GF-D8 (cell line): ENCODE measurements at places on chromosomes 3 and 15.

DNA sequence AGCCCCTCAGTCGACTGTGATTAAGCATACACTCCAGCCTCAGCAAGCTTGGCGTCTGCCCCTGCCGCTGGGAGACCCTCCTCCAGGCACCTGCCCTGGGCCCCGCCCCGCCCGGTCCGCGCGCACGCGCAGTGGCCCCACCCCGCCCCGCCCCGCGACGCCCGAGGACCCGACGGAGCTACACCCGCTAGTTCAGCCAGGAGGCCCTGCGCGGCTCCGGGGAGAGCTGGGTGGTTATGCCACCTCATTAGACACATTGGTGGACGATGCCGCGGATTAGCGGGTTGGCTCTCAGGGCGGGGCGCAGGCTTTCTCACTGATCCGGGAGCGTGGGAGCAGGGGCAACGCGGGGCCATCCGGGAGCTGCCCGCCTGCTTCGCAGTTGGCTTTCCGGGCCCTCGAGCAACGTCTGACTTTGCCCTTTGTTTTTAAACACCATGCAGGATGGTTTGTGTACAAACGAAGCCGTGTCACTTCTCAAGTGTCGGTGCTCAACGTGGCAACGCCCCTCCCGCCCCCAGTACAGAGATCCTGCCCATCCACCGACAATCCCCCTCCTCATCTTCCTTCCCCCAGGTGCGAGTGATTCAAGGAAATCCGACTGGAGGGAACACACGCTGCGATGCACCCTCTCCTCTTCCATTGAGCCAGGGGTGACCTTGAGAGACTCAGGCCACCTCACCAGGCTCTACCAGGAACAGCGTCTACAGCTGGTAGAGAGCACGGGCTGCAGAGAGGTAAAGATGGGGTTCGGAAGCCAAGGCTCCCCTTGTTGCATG lies 109.3 kb downstream of the SHQ1 start:
- no peak for DNase-seq

- DNase-seq = no peak
Observed at GRCh38 chr3:110799271-110799670, 272.3 kb upstream of the NECTIN3 start.

GRCh38 chr15:25676070-25676469 lies 187.1 kb downstream of the ATP10A start:
- DNase-seq = no peak

DNA sequence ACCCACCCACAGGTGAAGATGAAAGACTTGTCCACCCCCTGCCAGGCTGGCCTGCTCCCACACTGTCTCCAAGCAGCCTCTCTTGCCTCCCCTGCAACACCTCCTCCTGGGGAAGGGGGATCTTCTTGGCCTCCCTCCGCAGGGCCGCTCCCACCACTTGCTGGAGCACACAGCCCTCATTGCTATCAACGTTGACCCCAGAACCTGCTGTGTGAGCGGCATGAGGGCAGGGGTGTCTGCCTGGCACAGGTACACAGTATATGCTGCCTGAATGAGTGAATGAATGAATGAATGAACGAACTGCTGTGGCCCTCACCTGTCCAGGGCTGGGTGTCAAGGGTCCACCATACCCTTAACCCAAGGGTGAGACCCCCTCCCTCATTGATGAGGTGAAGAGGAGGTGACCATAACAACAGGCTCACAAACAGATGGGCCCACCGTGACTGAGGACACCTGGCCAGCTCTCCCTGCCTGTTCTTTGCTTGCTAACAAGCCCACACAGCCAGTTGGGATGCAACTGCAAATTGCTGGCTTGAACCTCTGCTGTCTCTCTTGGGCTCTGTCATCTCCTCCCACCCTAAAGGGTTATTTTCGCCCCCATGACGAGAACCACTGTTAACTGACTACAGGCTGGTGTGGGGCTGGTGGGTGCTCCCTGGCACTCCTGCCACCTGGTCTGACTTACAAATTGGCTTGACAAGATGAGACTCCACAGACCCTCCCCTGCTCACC lies 22.5 kb downstream of the SLC41A3 start:
- DNase-seq = no peak

DNA sequence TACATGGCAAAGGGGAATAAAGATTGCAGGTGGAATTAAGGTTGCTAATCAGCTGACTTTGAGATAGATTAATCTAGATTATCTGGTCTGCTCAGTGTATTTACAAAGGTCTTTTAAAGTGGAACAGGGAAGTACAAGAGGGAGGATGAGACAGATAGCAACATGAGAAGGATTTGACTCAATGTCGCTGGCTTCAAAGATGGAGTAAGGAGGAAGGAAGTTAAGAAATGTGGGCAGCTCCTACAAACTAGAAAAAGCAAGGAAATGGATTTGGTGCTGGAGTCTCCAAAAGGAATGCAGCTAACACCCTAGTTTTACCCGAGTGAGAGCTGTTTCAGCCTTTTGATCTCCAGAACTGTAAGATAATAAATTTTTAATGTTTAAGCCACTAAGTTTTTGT lies 180.7 kb upstream of the TTC14 start:
- DNase-seq = no peak

DNA sequence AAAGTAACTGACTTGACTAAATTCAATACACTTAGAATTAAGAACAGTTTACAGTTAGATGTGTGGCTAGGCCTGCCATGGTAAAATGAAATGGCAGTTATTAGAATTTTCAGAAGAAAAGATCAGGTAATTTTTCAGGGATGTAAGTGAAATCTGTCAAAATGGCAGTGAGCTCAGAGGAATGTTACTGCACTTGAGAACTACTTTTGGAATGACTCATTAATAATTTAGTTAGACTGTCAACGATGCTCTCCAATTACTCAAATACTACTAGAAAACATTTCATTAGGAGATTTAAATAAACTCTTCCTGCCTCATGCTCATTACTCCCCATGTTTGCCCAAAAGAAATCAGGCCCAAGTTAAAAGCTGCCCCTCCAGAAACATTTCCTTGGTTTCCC lies 84.4 kb downstream of the RFTN1 start:
- DNase-seq = no peak

- DNase-seq = peak; percentile 59
Observed at GRCh38 chr3:67655364-67656121, 1.1 kb upstream of the SUCLG2 start.

- no peak for DNase-seq
Observed at GRCh38 chr3:107680698-107681097, 157.9 kb downstream of the BBX start.

GRCh38 chr3:33439546-33440327 lies 468 bp downstream of the UBP1 start:
- peak; percentile 19 for DNase-seq

DNA sequence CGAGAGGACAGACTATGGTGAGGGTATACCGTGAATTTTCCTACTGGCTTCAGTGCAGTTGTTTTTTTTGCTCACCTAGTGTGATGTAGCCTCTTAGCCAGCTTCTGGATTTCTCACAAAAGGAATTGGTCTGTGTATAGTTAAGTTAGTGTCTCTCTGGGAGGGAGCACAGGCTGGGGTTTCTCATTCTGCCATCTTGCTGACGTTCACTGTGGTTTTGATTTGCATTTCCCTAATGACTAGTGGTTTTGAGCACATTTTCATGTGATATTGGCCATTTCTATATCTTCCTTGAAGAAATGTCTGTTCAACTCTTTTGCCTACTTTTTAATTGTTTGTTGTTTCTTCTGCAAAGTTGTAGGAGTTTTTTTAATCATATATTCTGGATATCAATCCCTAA lies 2.2 kb upstream of the CD86 start:
- DNase-seq = no peak

DNA sequence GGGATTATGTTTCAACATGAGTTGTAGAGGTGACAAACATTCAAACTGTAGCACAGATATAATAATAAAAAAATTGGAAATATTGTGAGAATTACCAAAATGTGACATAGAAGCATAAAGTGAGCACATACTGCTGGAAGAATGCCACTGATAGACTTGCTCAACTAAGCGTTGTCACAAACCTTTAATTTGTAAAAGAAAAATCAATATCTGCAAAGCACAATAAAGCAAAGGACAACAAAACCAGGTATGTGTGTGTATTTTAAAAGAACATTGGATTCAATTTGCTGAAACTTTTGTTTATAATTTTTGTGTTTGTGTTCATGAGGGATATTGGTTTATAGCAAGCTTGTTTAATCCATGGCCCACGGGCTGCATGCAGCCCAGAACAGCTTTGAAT lies 40.8 kb upstream of the EIF5A2 start:
- no peak for DNase-seq

GRCh38 chr15:29123171-29123570 lies 146.5 kb downstream of the NSMCE3 start:
- DNase-seq = no peak

DNA sequence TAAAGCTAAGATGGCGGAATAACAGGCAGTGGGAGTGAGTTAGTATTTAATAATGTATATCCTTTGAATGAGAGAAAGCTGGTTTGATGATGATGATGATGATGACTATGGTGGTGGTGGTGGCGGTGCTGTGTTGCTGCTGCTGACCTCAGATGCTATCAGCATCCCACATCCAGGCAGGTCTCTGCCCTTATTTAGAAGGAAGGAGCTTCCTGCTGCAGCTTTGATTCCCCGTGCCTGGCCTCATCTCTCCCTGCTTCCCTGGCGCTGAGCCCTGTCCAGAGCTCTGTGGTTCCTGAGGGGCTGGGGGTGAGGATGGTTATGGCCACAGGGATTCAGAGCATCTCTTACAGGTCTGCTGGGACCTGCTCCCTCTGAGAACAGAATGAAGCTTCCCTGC lies 73.1 kb downstream of the RAB11A start:
- no peak for DNase-seq

DNA sequence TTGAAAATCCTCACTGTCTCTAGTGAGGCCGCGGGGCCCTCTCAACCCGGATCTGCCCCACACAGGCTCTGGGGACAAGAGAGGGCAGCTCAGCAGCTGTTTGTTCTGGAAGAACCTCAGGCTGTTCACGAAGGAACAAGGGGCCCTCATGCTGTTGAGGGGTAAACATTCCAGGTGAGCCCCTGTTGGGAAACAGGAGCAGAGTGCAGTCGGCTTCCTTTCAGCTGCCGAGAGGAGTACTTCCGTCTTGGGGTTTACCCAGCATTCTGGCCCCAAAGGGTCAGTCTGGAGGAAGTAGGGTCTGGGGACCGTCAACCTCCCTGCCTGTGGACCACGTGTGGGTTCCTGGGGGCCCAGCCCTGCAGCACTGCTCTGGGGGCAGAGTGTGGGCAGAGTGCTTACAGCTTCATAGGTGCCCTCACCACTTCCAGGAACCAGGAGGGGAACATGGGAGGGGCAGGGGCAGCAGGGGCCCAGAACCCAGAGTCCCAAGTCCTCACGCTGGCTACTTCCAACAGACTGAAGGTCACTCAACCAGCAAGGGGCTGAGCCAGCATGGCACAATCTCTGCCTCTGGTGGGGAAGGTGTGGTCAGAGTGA lies 49.2 kb upstream of the CTSH start:
- no peak for DNase-seq

- DNase-seq = peak; percentile 29
Observed at GRCh38 chr3:194140520-194141414, 4.8 kb downstream of the HES1 start.

- DNase-seq = no peak
Observed at GRCh38 chr3:90041995-90042394, 934.6 kb downstream of the EPHA3 start.

DNA sequence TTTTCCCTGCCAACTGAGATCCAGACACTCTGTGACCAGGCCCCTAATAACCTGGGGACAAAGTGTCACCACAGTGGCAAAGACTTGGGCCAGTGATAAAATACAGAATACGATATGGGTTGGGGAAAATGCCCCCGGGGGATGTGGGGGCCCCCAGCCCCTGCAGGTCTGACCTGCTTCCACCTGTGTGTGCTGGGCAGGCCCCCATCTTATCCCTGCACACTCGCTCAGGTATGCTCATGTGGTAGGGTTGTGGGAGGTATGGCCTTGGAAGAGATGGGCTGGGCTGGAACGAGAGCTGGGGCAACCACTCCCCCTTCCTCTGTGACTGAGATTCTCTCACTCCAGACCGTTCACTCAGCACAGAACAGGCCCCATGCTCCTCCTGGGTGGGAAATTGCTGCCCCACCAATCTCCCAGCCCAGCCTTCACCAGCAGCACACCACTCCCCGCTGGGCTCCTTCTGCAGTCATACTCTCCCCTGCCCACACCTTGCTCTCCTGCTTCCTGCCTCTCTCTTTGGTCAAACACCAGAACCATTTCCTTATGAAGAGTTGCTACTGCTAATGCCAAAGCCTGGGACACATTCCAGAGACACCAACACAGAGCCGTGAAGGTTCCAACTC lies 9.6 kb upstream of the CPEB1 start:
- DNase-seq = no peak

- no peak for DNase-seq
Observed at GRCh38 chr15:40500568-40501330, 30.0 kb downstream of the CHST14 start.

- no peak for DNase-seq
Observed at GRCh38 chr15:26235864-26236263, 372.7 kb upstream of the ATP10A start.

DNA sequence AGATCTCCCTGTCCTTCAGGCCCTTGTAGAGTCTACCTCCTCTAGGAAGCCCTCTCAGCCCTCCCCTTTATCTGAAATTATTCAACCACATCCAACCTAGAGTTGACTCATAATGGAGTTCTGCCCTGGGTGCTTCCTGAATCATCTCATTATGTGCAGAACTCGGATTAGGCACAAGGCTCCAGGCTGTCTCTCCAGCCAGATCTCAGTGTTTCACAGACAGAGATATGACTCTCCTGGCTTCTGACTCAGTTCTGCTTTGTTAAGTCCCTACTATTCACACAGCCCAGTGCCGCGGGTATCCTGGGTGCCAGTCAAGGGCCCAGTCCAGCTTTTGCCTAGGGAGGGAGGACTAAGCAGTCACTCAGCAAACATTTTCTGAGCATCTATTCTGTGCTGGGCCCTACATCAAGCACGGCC lies 9.3 kb downstream of the STRA6 start:
- DNase-seq = no peak

DNA sequence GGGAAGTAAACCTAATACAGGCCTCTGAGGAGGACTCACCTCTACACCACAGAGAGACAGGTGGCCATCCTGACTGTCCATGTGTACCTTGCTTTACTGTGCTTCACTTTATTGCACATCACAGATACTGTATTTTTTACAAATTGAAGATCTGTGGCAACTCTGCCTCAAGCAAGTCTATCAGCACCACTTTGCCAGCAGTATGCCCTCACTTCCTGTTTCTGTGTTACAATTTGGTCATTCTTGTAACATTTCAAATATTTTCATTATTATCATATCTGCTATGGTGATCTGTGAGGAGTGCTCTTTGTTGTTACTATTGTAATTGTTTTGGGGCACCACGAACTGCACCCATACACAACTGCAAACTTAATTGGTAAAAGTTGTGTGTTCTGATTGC lies 78.0 kb downstream of the BBX start:
- no peak for DNase-seq

DNA sequence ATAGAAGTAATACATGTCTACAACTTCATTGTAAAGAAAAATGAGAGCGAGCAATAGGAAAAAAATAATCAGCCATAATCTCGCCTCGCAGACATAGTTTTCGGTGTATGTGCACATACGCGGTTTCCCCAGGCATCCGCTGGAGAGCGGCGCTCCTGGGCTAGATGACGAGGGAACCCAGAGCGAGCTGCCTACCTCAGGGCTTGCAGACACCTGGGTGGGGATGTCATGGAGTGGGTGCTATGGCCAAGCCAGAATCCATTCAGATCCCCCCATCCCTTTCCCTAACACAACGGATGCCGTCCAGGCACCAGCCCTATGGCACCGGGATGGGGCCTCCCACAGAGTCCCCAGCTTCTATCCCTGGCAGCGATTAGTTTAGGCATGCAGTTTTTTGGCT lies 4.5 kb upstream of the CFAP100 start:
- no peak for DNase-seq

GRCh38 chr15:68029959-68030358 lies 24.2 kb upstream of the PIAS1 start:
- DNase-seq = no peak

- DNase-seq = no peak
Observed at GRCh38 chr3:127408684-127409420, 121.0 kb upstream of the PRR20G start.
